ENCODE measurements at places on chromosomes 2 and 18.
A peak's percentile ranks its signal among the peaks of the same experiment; 100 is the strongest.

- no peak for DNase-seq
Measured at GRCh38 chr2:239512054-239512453, 111.2 kb upstream of the HDAC4 start.

- DNase-seq, result no peak
Measured at GRCh38 chr18:2971741-2972552, 41.0 kb downstream of the LPIN2 start.

DNA sequence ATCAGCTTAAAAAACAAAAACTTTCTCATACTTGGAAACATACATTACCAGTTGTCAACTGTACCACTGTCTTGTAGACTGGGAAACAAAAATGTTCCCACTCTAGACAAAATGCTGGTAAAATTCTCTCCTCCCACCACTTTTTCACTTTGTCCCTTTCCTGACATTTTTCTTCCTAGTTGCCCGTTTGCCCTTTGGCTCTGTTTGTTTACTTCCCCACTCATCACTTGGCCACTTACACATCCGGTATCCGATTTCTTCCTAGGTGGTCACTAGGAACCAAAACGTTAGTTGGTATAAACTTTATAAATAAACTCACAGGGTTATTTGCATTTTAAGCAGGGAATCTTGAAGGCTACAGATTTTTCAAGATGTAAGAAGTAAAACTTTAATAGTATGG is 84.9 kb downstream of the METTL4 start:
- DNase-seq, result no peak

DNA sequence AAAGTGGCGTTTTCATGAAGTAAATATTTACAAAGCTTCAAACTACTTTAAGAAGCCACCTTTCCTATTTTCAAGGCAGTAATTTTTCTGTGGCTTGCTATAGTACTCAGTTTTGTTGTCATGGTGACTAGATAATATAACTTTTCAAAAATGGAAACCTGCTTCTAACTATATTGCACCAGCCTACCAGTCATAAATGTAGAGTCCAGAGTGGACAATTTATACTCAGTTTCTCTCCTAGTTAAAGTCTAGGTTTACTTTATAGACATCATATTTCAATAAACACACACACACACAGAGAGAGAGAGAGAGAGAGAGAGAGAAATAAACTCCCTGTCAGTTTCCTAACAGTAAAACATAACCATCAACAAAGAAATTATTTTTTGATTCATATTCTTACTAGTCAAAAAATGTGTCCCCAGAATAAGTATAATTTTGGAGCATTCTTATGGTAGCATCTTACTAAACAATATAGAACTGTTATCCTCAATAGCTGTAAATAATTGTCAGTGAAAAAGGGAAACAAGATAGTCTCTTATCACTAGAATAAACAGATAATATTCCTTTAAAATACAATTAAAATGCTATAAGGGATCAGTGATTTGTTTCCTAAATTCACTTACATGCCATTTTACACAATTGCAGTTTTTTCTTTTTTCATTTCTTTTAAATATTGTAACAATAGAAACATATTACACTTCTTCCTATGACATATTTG is 163.5 kb upstream of the BOD1L2 start:
- DNase-seq, result no peak

DNA sequence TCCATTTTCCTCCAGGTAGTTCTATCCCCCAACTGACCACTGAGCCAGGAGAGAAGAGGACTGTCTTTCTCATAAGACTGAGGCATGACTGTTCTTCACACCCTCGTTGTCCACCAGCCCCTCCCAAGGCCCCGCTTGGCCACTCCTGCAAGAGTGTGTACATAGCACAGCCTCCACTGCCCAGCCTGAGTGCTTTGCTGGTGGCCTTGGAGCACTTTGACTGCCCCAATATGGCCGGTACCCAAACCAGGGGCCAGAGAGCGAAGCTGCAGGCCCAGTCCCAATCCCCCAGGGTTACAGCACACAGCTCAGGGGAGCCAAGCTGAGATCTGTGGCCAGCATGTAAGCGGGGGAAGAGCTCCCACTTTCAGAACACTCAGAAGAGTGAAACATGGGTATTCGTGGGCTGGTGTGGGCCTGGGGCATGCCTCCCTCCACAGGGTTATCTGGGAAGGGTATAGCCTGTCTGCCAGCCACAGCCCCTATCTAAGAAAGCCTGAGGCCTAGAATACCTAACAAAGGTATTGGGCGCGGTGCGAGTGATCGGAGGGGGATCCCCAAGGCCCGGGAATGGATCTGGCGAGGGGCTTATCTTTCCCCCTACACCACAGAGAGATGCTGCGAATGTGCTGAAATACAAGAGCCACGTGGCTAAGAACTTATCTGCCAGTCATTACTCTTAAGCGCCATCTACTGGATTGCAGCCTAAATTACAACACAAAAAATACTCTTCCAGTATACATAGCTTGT is 163.8 kb downstream of the WDPCP start:
- DNase-seq, result no peak

DNA sequence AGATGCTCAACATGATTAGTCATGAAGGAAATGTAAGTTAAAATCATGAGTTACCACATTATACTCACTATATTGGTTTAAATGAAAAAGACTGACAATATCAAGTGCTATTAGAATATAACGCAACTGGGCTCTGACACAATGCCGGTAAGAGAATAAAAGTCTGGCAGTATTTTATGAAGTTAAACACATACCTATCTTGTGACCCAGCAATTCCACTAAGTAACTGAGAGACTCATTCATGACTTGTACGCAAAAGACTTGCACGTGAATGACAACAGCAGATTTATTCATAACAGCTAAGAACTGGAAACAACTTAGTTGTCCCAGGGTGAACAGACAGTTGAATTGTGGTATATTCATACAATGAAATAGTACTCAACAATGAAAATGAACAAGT is 342.1 kb downstream of the SLC4A3 start:
- DNase-seq, result no peak

- DNase-seq, result no peak
Measured at GRCh38 chr2:160345071-160345764, 145.1 kb upstream of the ITGB6 start.

GRCh38 chr2:154804451-154804850 is 106.0 kb downstream of the KCNJ3 start:
- DNase-seq, result no peak

GRCh38 chr18:14975431-14975830 is 227.5 kb downstream of the ANKRD30B start:
- DNase-seq, result no peak

- DNase-seq, result peak; percentile 67
Measured at GRCh38 chr2:64330281-64331113, 123.5 kb upstream of the LGALSL start.

GRCh38 chr18:9475643-9476591 is 604 bp downstream of the RALBP1 start:
- no peak for DNase-seq

- no peak for DNase-seq
Measured at GRCh38 chr2:86123328-86123925, 17.4 kb downstream of the PTCD3 start.

Data from NCI-H2107 (cell line).